ENCODE measurements at places on chromosomes 3 and 15.
A peak's percentile ranks its signal among the peaks of the same experiment; 100 is the strongest.

DNA sequence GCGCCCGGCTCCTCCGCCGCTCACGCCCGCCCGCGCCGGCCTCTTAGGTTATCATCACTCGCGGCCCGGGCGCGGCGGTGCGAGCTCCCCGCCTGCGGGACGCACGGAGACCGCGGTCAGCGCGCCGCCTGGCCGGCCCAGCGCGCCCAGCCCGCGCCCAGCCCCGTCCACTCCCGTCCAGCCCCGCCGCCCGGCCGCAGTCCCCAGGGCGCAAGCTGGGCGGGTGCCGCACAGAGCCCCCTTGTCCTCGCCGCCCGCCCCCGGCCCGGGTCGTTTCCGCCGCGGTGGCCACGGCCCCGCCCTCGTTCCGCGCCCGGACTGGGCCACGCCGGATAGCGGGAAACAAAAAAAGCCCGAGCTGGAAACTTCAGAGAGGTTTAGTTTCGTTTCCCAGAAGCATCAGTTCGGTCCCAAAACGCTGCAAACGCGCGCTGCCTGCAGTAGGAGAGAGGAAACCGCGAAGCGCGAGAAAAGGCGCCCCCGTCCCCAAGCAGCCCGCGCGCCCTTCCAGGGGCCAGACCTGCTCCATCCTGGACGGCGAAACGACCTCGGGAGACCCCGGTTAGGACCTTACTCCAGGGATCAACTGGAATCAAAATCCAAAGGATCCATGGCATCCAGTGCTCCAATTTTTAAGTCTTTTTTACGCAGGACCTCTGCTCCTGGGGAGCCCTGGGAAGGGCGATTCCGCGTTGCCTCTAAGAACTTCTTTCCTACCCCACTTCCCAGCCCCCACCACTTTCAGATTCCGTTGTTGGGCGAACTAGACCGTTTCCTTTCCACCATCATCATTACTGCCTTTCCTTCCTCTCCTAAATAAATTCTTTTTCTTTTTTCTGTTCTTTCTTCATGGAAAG is at the start of gene ATP10A:
Gene ATP10A (minus strand): TSS at position 217 of the 857 bp plus-strand sequence. CDS start 231 bp downstream, outside the sequence.
- DNase-seq: no peak

DNA sequence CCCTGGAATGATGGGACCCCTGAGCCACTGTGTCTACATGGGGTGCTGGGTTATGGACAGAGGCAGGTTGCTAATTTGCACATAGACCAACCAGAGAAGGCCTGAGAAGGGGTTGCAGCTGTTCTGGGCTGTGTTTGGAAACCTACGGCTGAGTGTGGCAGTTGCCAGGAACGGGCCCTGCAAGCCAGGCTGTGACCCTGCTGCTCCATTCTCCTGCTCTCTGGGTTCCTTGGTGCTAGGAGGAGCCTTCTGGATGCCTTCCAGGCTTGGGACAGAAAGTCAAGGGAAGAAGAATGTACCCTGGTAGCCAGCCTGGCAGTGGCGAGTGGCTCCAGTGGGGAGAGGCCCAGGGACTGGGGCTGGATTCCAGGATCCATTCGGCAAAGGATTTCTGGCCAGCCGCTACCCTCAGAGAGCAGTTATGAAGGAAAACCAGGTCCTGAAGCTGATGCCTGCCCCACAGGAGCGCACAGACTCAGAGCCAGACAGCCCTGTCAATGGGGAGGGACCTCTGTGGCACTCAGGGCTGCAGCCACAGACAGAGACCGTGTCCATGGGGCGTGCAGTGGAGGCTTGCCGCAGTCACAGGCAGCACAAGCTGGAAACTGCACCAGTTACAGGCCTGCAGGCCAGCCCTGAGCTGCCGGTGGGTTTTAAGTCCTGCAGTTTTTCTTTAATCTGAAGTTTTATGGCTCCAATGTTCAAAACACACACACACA is 55.1 kb upstream of the ACAD9 start:
- DNase-seq: no peak

DNA sequence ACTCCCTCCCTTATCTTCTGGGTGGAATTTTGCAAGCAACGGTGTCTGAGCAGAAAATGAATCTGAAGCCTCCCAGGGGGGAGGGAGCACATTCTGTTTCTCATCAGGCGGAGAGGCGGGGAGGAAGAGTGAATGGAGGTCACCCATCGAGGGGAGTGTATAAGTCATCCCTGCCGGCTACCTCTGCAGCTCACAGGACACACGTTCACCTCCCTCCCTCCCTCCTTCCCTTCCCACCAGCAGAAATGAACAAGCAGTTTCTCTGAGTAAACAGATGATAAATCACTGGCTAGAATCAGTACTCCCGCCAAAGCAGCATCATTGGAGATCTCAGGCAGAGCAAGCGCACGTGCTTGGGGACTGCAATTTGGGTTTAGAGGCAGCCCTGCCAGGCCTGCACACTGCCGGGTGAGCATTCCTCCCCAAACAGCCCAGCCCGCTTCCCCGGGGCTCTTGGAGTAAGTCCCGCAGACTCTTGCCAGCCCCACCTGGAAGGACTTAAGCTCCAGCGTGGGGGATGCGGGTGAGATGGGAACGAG is 38.3 kb downstream of the CPN2 start:
- DNase-seq: no peak

GRCh38 chr3:53318522-53318921 is 28.8 kb downstream of the DCP1A start:
- DNase-seq: no peak

GRCh38 chr15:85897207-85897894 is 102.6 kb upstream of the KLHL25 start:
- DNase-seq: no peak

DNA sequence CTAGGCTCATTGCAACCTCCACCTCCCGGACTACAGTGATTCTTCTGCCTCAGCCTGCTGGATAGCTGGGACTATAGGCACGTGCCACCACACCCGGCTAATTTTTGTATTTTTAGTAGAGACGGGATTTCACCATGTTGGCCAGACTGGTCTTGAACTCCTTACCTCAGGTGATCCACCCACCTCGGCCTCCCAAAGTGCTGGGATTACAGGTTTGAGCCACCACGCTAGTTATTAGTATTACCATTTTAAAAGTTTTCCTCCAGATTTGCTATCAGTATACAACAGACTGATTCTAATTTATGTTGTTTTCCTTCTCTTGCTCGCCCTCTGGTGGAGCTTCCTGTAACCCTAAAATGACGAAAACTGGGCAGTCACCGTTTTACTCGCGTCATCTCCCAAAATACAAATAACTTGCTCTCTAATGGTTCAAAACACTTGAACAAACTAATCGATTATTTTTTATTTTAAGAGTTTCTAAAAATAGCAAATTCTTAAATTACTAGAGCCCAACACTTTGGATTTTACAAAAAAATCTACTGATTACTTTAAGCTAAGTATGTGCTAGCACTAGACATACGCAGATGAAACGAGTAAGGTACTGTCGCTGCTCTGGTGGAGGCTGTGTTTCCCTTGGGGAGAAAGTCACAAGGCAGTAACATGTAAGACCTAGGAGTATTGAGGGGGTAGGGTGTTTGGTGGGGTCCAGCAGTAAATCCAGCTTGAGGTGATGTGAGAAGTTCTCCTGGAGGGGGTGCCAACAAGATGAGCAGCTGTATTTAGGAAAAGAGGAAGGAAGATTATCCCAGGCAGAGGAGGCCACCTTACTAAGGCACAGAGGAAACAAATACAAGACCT is 203.3 kb downstream of the MBNL1 start:
- peak; percentile 29 for DNase-seq

DNA sequence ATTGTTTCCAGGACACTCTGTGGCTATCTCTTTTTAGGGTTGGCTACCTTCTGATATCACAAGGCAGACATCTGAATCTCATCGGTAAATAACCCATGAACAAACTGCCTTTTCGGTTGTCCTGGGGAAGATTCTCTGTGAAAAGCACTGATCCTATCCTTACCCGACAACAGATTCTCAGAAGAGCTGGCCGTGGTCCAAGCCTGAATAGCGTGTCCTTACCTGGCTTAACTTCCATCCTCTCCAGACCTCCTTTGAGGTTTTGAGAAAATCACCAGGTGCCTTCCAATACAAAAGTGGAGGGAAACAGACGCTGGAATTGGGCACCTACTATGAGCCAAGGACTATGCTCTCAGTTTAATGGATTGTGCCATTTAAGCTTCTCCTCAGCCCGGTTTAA is 87.4 kb upstream of the ARHGEF3 start:
- no peak for DNase-seq

GRCh38 chr3:153960458-153961074 is 160.6 kb upstream of the ARHGEF26 start:
- no peak for DNase-seq

- no peak for DNase-seq
These were observed 384 bp upstream of the LEKR1 start for GRCh38 chr3:156825795-156826143.

DNA sequence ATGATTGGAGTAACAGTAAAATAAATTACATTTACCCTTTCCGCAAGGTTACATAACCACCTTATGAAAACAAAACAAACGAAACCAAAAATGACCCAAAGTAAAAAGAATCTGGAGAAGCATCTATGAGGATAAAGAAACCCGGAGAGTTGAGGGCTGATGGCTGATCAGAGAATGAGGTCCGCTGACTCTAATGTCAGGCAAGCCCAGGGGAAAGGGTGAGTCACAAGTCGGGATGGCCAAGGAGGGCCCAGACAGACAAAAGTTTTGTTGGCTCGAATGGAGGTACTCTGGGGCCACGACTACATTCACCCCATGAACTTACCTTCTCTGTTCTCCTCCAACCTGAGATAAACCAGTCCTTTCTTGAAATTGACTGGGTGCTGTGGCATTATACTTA is 95.7 kb downstream of the RORA start:
- no peak for DNase-seq

GRCh38 chr3:134753999-134754742 is 40.9 kb upstream of the EPHB1 start:
- no peak for DNase-seq

GRCh38 chr15:21271566-21271965 is 168.7 kb downstream of the POTEB3 start:
- no peak for DNase-seq

GRCh38 chr15:24823473-24823872 is 131.3 kb upstream of the SNRPN start:
- DNase-seq: no peak

DNA sequence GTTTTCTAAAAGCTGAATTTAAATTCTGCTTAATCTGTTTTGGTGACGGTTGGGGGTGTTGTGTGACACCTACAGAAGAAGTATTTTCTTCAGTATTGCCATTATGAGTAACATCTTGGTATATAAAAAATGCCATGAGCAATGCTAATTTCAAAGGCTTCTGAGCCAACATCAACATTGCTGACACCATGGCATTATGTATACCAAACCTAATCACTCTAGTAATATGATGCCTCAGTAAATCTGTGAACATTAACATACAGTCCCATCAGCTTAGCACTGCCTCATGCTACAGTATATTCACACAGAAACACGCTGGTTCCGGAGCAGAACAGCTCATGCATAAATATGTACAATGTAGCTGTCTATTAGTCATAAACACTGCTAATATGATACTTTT is 75.8 kb downstream of the ZPLD1 start:
- DNase-seq: no peak

GRCh38 chr15:70066004-70066403 is 31.7 kb downstream of the TLE3 start:
- no peak for DNase-seq

GRCh38 chr3:30353711-30354467 is 252.5 kb upstream of the TGFBR2 start:
- peak; percentile 14 for DNase-seq

GRCh38 chr15:97234851-97235610 is 725.5 kb upstream of the ARRDC4 start:
- no peak for DNase-seq

- no peak for DNase-seq
These were observed 659.4 kb upstream of the ADAMTS9 start for GRCh38 chr3:65347166-65347565.

GRCh38 chr3:159187232-159187631 is 385.4 kb downstream of the MFSD1 start:
- no peak for DNase-seq

GRCh38 chr3:72441284-72441994 is 406.8 kb downstream of the SHQ1 start:
- DNase-seq: no peak

DNA sequence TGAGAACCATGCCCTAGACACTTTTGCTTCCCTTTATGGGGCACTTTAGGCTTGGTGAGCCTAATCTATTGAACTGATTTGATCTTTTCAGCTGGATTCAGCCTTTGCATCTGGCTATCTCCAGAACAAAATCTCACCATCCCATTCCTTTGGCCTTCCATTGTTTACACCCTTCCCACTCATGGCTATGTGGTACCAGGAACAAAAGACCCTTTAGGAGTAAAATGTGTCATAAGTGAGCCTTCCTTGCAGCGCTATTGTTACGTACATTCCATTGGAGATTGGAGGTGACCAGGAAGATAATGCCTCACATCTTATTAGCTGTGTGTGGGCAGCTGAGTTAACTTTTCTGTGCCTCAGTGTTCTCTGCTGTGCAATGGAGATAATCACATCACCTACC is 188.4 kb downstream of the SATB1 start:
- DNase-seq: no peak

DNA sequence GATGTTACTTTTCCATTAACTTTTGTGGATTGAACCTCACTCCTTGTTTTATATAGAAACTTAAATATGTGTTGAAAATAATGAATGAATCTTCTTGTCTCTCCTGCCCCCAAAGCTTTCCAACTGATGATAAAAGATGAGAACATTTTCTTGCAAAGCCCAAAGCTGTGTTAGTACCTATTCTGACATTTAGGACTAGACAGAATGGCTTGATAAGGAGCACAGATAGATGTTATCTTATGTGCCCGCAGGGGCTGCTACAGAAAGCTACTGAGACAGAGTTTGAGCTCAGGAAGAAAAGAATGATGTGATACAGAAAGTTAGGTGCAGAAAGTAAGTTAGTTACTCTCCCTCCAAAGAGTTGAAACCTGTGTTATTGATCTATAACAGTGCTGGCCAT is 109.4 kb upstream of the ATP11B start:
- DNase-seq: no peak

GRCh38 chr3:69785769-69786320 is 46.6 kb downstream of the MITF start:
- no peak for DNase-seq

DNA sequence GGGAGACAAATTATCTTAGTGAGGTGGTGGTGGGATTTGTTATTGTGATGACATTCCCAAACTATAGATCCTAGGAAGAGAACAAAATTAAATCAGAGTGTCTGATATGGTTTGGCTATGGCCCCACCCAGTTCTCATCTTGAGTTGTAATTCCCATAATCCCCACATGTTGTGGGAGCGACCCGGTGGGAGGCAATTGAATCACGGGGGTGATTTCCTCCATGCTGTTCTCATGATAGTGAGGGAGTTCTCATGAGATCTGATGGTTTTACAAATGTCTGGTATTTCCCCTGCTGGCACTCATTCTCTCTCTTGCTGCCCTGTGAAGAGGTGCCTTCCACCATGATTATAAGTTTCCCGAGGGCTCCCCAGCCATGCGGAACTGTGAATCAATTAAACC is 62.0 kb downstream of the RPL22L1 start:
- no peak for DNase-seq

- no peak for DNase-seq
These were observed 8.0 kb upstream of the KNG1 start for GRCh38 chr3:186708983-186709679.

GRCh38 chr3:83877910-83878309 is 1080.9 kb upstream of the CADM2 start:
- no peak for DNase-seq

- no peak for DNase-seq
These were observed 502.9 kb downstream of the PDCD6IP start for GRCh38 chr3:34301313-34301712.

GRCh38 chr3:46833346-46834300 is 29.6 kb downstream of the MYL3 start:
- DNase-seq: no peak

- no peak for DNase-seq
These were observed 34.3 kb downstream of the PLD1 start for GRCh38 chr3:171775943-171776342.

GRCh38 chr3:27532426-27533260 is 48.5 kb upstream of the SLC4A7 start:
- no peak for DNase-seq

Data from activated T-helper 1 cell treated with anti-CD3 and anti-CD28 coated beads, Interleukin-2, amount 50 U/mL, for 16 hours (primary cell).